ENCODE measurements at places on chromosomes 2 and 18. TPM values are rescaled to one million over a fixed set of nuclear protein-coding genes. Genes with fewer than 3 reads are reported as not detected.

The GPN1 gene
- 58.4 TPM for total RNA-seq

The GCG gene
- not detected for total RNA-seq

DNA sequence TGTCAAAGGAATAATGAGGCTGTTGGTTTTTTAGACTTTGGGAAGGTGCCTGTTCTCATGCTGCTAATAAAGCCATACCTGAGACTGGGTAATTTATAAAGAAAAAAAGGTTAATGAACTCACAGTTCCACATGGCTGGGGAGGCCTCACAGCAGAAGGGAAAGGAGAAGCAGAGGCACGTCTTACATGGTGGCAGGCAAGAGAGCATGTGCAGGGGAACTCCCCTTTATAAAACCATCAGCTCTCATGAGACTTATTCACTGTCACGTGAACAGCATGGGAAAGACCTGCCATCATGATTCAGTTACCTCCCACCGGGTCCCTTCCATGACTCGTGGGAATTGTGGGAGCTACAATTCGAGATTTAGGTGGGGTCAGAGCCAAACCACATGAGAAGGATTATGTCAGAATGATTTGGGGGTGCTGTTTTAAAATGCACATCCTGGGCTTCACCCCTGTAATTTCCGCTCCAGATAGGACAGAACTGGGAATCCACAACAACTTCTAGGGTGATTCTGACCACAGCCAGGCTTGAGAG lies 37.8 kb downstream of the TCF7L1 start:
- no peak for DNase-seq

- DNase-seq, result no peak
Observed at GRCh38 chr18:58447402-58448095, 181.3 kb downstream of the ALPK2 start.

- no peak for DNase-seq
Observed at GRCh38 chr2:164835302-164835701, 6.3 kb downstream of the COBLL1 start.
